ENCODE measurements at places on chromosomes 2 and 18.

DNA sequence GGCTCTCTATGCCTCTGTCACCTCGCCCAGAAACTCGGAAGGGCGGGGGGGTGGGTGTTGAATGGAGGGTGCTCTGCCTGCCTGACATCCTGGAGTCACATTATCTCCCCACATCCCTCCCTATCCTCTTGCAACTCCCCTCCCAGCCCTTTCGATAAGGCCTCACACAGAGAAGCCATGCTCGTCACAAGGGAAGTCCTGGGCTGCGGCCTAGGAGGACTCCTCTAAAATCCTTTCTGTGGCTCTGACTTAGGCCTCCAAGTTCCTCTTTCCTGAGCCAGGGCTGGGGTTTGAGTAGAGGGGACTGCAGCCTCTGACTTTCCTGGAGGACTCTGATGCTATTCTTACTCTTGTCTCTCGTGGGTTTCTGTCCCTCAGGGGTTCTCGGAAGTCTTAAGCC lies 75.0 kb upstream of the PKDCC start:
- peaks cover 4% of the 10 kb centered on the region for H3K27me3 ChIP-seq
- H3K4me3 ChIP-seq = no peak overlapping the region
- no peaks in the 10 kb centered on the region for H3K4me1 ChIP-seq
- DNase-seq = no peak
- H3K36me3 ChIP-seq = no peaks in the 10 kb centered on the region
- no peak overlapping the region for H3K27ac ChIP-seq

GRCh38 chr2:179915395-179915992 lies 54.1 kb upstream of the ZNF385B start:
- no peak overlapping the region for H3K4me3 ChIP-seq
- H3K27me3 ChIP-seq = no peaks in the 10 kb centered on the region
- H3K4me1 ChIP-seq = no peaks in the 10 kb centered on the region

DNA sequence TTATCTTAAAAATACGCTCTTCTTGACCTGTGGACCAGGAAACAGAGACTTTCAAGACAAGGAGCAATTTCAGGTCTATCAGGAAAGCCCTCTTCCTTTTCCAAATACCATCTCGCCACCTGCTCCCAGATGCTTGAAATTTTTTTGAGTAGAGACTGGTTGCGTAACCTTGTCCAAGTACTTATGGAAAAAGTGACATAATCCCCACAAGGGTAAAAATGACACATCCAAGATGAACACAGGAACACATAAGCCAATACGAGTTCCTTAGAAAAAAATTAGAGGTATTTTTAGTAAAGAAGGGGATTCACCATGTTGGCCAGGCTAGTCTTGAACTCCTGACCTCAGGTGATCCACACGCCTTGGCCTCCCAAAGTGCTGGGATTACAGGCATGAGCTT lies 1.8 kb downstream of the SERPINB13 start:
- no peak for DNase-seq
- H3K36me3 ChIP-seq = no peaks in the 10 kb centered on the region
- H3K27me3 ChIP-seq = no peaks in the 10 kb centered on the region
- no peak overlapping the region for H3K27ac ChIP-seq

GRCh38 chr2:188292348-188293239 lies 920 bp downstream of the GULP1 start:
- H3K4me3 ChIP-seq = no peak overlapping the region
- no peak overlapping the region for H3K27ac ChIP-seq
- peaks cover 38% of the 10 kb centered on the region for H3K27me3 ChIP-seq
- H3K4me1 ChIP-seq = peaks cover 14% of the 10 kb centered on the region
- H3K36me3 ChIP-seq = no peaks in the 10 kb centered on the region

Data from activated CD8-positive, alpha-beta T cell treated with anti-CD3 and anti-CD28 coated beads, Interleukin-2, amount 10 ng/mL, durations not matched to agents 7 days and 5 days (primary cell).